ENCODE measurements at places on chromosomes 3 and 15.

DNA sequence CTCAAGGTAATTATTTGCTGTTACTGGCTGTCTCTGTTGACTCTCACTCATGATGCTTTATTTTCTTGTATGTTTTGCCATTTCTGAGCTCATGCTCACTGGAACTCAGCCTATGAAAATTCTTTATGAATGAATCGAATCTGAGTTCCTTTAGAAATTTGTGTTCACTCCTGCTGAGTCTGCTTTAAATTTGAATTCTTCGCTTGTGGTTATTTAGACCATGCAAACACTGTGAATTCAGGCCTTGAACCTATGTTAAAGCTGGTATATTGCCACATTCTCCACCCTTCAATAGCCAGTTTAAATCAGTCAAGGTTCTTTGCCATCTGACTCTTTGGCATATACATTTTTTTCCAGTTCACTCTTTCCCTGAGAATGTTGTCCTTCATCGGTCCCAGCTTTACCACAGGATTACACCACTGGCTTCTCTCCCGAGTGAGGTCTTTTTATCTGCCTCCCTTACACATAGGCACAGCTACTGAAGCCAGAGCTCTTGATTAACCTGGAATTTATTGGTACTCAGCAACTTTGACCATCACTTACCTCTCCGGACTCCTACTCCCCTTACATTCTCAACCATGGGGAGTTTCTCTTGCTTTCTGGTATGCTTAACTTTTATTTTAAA, 400.6 kb downstream of the VPS13C start:
- DNase-seq = no peak

- DNase-seq = no peak
Measured at GRCh38 chr15:63765338-63765737, 68.4 kb downstream of the HERC1 start.

DNA sequence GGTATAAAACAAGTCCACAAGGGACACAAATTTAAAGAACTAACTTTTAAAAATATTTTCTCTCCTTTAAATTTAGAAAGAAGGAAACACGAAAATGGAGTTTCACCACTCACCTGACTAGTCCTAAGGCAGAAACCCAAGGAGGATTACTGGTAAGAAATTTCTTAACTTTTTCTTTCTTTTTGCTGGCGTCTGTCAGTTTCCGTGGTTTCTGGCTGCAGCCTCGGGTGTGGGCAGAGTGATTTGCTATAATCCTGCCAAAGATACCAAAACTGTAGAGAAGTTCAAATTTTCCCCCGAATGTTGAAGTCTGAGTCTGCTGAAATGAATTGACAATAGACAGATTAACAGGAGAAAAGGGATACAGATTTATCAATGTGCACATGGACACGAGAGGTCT, 843.6 kb upstream of the ALCAM start:
- DNase-seq = no peak

GRCh38 chr3:10371167-10371566, 50.3 kb upstream of the SEC13 start:
- no peak for DNase-seq

GRCh38 chr3:11154036-11154952, at the start of gene HRH1:
HRH1 (plus strand) TSS chr3:11154493; CDS start chr3:11259038, 104,545 bp downstream.
- DNase-seq = no peak

DNA sequence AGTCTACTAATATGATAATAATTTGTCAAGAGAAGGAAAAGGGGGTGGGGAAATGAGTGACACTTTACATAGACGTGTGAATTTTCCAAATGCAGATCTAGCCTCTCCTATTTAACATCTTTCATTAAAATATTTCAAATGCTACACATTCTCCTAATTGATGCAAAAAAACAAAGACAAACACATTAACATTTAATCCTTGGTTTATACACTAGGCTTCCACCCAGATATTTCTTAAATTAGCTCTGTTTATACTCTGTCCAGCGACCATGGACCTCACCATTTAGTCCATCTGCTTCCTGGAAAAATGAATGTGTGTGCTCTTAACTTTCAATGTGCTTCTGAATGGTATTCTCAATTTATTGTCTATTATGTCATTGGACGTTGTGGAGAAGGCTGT, 409.9 kb downstream of the LSAMP start:
- no peak for DNase-seq

GRCh38 chr15:90004671-90005070, 3.5 kb downstream of the ZNF710 start:
- DNase-seq = no peak

GRCh38 chr15:81888748-81889484, 156.9 kb downstream of the MEX3B start:
- peak; percentile 48 for DNase-seq

GRCh38 chr3:121698901-121699300, 38.2 kb upstream of the HCLS1 start:
- DNase-seq = no peak

GRCh38 chr15:80484333-80484864, 80.2 kb downstream of the ARNT2 start:
- no peak for DNase-seq

Data from retinal pigment epithelial cell (primary cell).